DMS 273 treated with DMSO at 0.1 percent for 48 hours (cell line): ENCODE measurements at places on chromosomes 1 and 21.

DNA sequence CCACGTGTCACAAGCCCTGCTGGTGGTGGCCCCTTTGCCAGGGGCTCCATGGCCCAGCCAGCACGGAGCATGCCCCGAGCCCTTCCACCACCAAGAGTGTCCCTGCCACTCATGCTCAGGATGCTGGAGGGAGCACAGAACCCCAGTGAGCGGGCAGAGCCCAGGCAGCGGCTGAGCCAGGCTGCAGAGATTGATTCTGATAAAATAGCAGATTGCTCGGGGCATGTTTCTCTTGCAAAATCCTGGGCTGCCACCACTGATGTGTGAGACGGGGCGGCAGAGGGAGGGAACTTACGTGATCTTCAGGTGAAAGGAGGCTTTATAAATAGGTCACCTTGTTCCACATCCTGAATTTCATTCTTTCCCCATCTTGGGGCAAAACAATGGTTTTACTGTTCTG, 53.2 kb downstream of the SPSB1 start:
- no peak for DNase-seq

GRCh38 chr1:204307334-204307883, 52.3 kb downstream of the PLEKHA6 start:
- no peak for DNase-seq

DNA sequence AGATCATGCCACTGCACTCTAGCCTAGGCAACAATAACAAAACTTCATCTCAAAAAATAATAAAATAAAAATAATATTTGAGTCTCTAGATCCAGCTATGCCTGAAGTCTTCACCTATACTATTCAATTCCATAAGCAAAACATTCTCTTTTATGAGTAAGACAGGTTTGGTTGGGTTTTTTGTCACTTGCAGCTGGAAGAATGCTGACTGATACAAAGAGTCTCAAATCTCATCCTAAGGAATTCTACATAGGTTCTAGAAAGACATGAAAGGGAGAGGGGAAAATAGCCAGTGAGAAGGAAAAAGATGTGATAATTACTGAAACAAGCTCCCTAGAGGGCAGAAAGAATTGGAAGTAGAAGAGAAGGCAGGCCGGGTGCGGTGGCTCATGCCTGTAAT, 30.4 kb upstream of the MED18 start:
- no peak for DNase-seq

GRCh38 chr1:22738069-22738435, 27.4 kb downstream of the EPHB2 start:
- no peak for DNase-seq

DNA sequence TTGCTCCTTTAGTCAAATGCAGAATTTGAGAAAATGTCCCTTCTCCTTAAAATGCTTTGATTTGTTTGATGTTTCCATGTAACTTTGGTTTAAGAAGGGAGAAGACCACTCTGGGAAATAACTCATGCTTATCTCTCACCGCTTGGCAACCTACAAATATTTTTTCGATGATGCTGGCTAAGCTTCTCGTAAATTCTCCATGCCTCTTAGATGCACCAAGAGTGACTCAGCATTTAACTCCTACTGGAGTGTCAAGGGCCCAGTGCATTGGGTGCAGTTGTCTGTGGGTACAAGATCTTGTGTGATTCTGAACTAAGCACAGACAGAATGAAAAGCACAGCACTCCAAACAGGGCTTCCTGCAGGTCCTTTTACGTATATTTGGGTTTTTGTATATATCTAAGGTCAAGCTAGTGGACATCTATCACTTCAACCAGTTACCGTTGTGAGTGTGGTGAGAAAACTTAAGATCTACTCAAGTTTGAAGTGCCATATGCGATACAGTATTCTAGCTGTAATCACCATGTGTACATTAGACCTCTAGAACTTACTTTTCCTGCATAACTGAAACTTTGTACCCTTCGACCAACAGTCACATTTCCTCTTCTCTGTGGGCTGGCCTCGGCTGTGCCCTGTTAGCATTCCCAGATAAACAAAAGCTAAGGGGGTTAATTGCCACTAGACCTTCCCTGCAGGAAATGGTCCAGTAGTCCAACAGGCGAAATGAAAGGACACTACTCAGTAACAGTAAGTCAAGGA, 55.8 kb downstream of the COL18A1 start:
- DNase-seq = no peak

- no peak for DNase-seq
Measured at GRCh38 chr1:87584586-87584985, 255.9 kb downstream of the LMO4 start.

GRCh38 chr1:29521438-29521715, 285.1 kb downstream of the PTPRU start:
- DNase-seq = no peak

DNA sequence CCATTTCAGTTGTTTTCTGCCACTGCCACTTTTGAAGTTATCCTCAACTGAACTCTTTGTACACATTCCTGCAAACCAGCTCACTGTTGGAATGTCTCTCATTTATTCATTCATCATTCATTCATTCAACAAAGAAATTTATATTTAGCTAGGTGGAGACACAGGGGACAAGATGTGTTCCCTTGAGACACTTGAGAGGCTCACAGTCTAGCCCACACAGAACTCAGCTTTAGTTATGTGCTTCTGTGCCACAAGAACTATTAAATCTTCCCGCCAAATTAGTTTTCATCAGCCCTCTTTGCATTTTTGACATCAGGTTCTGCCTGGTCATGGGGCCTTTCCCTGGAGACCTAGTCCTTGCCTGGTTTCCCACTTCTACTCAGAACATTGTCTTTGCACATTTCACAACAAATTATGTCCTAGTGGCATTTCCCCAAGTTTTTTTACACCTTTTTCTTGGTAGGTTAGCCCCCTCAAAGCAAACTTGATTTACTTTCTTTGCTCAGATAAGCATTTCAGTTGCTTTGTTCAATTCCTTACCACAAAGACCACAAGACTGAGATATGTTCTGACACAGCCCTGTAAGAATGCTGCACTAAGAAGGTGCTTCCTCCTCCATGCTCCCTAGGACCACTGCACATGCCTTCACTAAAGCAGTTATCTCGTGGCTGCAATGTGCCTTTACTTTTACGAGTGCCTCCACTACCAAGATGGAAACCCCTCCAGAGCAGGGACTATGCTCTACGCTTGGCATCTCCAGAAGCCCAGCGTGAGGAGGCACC, 31.0 kb downstream of the ILDR2 start:
- no peak for DNase-seq

DNA sequence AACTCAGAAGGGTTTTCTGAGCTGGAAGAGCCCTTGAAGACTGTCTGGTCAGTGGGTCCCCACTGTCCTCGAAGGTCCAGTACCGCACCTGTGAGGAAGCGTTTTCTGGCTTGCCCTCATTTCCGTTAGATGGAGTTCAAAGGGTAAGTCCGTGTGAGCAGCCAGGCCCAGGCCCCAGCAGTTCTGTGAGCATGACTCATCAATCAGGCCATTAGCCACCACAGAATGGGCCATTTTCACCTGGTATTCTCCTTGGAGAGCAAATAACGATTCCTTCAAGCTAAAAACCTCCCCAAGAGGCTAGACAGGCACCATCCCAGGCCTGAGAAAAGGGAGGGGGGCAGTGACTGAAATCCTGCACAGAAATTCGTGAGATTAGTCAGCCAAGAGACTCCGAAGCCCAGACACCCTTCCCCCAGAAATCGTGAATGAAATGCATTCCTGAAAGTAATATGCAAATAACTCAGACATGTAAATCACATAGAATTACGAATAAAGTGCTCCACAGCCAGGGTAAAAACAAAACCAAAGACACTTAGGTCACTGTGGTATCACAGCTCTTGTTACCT, 66.0 kb downstream of the BCAR3 start:
- no peak for DNase-seq

DNA sequence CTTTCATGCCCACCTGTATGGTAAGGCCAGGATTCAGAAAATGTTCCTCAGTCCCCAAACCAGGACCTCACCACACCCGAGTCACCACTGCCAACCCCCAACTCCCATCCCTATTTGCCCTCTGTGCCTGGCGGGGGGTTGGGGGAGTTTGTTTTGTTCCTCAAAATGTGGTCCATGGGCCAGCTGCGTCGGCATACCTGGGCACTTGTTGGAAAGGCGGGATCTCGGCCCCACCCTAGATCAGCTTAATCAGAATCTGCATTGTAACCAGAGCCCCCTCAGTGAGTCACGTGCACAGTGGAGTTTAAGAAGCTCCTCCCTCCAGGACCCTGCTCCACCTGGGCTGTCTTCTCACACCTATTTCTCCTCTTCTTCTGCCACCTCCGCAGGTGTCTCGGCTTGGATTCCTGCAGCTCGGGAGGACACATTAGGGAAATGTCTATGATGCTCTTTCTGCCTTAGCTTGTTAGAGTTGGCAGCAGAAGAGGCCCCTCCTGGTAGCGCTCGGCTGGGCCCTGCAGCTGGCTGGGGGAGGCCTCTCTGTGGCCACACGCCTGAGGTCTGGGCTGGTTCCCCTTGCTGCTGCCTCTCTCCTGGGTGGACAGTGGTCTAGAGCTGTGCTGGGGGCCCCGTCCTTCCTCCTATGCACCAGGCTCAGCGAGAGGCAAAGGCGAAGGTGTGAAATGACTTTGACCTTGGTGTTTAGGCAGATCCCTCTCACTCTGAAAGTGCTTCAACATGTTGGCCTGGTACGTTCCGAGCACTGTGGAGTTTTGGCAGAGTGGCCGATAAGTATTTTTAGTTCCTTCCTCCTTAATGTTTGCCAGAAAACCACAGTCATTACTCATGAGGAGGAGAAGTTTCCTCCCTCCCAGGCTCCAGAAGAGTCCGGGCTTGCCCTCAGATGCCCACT, 41.8 kb upstream of the CAMTA1 start:
- DNase-seq = no peak

DNA sequence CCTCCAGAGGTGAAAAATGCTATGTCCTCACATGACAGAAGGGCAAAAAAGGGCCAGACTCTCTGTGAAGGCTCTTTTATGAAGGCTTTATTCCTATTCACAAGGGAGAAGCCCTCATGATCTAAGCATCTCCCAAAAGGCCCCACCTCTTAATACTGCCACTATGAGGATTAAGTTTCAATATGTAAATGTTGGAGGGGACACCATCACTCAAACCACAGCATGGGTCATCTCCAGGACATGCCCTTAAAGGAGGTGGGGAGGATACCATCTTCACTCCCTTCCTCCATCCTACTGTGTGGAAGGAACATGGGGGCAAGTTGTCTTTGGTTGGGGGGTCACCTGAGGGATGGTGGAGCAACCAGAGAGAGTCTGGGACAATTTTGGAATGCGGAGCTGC, 170.1 kb downstream of the TRIM33 start:
- no peak for DNase-seq

GRCh38 chr1:72064196-72065075, 217.9 kb downstream of the NEGR1 start:
- no peak for DNase-seq
